ENCODE measurements at places on chromosomes 11 and 22. TPM values are rescaled to one million over a fixed set of nuclear protein-coding genes. Genes with fewer than 3 reads are reported as not detected.

The WNT7B gene
- total RNA-seq, result 16.4 TPM

The SMC1B gene
- total RNA-seq, result not detected

The NXPE2 gene
- total RNA-seq, result not detected

- no peaks in the 10 kb centered on the region for H3K27me3 ChIP-seq
- H3K4me3 ChIP-seq, result no peak overlapping the region
- H3K27ac ChIP-seq, result peak overlapping the region; percentile 6
- H3K36me3 ChIP-seq, result no peaks in the 10 kb centered on the region
- DNase-seq, result no peak
These were observed 16.9 kb downstream of the LGR4 start for GRCh38 chr11:27455667-27456066.

- H3K36me3 ChIP-seq, result no peaks in the 10 kb centered on the region
- no peak overlapping the region for H3K27ac ChIP-seq
- no peaks in the 10 kb centered on the region for H3K4me1 ChIP-seq
- H3K4me3 ChIP-seq, result no peak overlapping the region
These were observed 235.3 kb upstream of the SORL1-AS1 start for GRCh38 chr11:121688055-121688491.

DNA sequence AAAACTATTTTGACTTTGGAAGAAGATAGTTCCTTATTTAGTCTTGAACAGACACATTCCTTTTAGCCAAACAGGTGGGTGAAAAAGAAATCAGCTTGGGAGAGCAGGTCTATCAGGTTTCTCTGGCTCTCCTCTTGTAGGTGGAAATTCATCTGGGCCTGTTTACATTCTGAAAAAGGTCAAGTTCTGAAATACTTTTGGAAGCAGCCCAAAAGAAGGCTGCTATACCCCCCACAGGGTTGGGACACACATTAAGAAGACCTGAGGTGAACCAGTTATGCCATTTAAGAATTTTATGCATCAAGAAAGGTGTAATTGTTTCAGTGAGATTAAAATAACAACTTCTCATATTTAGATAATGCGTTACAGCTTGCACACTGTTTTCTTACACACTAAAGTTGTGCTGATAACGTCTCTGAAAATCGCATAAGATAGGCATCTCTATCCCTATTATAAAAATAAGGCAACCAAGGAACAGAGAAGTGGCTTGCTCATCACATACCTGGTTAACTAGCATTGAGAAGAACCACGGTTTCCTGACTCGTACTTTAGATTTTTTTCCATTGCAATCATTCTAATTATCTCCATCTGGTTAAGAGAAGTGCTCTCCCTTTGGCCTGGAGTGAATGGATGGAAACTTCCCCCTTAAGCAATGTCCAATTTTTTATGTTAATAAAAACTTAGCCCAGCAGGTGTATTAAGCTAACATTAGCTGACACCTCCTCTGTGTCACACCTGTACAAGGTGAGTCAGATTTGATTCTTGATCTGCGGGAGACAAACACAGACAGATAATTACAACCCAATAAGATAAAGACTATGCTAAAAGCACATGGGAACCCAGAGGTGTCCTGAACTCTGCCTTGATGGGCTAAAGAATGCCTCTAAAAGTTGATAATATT, 60.5 kb upstream of the UCP3 start:
- H3K4me3 ChIP-seq, result no peak overlapping the region
- DNase-seq, result no peak
- H3K36me3 ChIP-seq, result peaks cover 4% of the 10 kb centered on the region
- H3K27ac ChIP-seq, result no peak overlapping the region
- no peaks in the 10 kb centered on the region for H3K27me3 ChIP-seq
